ENCODE measurements at places on chromosomes 3 and 15. TPM values are rescaled to one million over a fixed set of nuclear protein-coding genes. Genes with fewer than 3 reads are reported as not detected.

The MYO5C gene
- total RNA-seq: 18.5 TPM

The TM4SF1 gene
- total RNA-seq: 87.8 TPM

The GXYLT2 gene
- 8.4 TPM for total RNA-seq

GRCh38 chr3:110684466-110684865, 387.1 kb upstream of the NECTIN3 start:
- no peak for DNase-seq

DNA sequence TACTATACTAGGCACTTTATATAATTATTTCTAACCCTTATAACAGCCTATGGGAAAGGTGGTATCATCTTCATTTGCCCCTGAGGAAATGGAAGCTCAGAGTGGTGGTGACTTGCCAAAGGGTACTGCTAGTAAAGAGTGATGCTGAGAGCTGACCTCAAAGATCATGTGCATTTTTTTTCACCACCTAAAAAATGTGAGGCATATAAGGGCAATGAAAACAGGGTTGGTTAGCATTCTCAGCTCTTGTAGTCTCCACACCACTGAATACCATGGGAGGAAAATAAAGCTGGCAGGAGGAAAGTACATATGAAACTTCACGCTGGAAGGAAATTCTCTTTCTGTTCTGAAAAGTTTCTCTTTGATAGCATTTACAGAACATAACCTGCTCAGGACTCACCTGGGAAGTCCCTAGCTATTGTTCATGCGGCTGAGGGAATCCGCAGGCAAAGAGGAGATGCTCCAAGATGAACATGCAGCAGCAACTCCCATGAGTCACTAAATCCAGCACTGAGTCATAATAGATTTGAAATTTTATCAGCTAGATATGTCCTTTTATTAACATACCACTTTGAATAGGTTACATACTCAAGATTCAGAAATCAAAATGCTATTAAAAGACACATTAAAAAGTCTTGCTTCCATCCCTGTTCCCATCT, 17.3 kb downstream of the FAIM start:
- DNase-seq: no peak

DNA sequence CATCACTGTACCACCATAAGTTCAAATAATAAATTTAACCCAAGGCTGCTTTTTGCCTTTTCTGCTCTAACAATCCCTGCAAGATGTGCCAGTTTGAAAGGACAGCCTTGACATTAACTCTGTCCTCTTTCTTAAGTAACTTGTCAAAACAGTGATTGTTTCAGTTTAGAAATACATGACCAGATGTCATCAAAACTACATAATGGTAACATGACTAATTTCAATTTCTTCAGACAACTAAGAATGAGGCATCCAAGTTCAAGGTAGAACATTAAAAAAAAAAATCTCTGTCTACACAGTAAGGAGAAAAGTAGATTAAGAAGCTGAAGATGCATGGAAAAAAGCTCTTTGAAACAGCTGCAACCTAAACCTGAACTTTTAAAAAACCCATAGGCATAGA, 47.4 kb downstream of the SHQ1 start:
- DNase-seq: no peak

Data from mesenteric fat pad (tissue), 1 donor.